Activated naive CD4-positive, alpha-beta T cell treated with anti-CD3 and anti-CD28 coated beads, Interleukin-2, amount 10 ng/mL, durations not matched to agents 7 days and 5 days (primary cell): ENCODE measurements at places on chromosomes 7 and 10.

DNA sequence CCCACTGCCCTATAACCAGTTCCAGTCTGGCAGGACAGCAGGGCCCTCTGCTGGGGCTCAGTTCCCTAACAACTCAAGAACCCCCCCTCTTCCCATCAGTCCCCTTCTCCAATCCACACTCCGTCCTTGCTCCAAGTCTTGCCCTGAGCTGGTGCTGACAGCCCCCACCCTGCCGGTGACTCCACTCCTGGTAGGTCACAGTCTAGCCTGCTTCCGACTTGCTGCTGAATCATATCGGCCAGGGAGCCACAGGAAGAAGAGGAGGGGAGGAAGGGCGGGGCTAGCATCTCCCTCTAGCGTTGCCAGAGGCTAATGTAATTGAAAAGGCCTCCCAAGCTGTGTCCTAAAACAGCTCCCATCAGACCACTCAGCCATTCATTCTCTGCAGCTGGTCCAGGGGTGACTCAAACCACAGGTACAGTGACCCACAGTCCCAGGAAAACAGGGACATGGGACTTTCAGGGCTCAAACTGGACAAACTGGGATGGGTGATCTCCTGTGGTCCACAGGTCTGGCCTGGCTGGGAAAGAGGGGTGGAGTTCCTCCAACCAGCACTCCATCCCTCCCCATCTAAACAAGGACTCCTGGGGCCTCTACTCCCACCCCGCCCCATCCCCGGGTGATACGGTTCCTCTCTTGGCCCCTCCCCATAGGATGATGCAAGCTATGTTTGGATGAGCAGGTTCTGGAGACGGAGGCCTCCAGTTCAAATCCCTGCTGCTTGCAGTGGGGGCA is 158.8 kb downstream of the SH3PXD2A start:
- DNase-seq, result peak; percentile 86

- DNase-seq, result peak; percentile 12
These were observed 308.4 kb downstream of the RPS24 start for GRCh38 chr10:78341953-78342614.

DNA sequence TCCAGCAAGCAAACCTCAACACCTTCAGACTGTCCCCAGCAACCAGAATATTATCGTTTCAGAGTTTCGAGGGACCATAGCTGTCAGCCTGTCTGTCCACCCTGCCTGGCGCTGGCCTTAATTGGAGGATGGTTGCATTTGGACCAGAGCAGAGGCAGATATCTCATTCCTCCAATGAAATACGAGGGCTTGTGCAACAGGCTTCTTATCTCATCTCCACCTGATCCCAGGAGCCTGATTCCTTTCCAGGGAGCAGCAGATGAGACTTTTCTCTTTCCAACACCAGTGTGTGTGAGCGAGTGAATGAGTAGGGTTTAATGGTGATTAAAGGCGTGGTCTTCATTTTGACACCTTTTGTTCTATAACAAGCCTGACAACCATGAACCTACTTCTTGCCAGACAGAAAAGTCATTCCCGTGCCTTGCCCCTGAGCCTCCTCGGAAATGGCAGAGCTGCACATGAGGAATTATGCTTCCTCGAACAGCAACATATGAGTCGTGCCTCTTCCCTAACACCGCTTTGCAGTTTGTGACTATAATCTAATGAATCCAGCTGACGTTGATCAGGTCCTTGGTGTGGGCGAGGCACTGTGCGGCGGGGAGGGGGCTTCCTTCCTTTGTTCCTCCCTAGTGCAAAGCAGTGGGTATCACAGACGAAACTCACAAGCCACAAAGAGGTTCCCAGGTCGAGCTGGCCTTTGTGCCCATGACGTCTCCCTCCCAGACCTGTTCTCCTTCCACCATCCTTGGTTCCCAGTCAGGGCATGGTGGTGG is 147.4 kb downstream of the CUX1 start:
- no peak for DNase-seq

- DNase-seq, result no peak
These were observed 65.7 kb downstream of the VSTM4 start for GRCh38 chr10:49049660-49050059.

DNA sequence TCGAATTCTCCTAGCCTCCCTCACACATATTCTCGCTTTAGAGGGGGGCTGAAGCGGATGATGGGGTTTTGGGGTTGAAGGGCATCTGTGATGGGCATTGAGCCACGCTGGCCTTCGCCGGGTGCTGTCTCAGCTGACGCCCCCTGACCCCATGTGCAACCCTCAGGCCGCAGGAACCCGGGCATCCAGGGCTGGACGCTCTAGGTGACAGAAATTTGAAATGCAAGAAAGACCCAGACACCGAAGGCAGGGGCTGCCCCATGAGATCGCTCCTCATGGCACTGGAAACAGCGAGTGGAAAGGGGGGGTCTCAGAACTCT is 664 bp upstream of the C10orf88 start:
- no peak for DNase-seq

DNA sequence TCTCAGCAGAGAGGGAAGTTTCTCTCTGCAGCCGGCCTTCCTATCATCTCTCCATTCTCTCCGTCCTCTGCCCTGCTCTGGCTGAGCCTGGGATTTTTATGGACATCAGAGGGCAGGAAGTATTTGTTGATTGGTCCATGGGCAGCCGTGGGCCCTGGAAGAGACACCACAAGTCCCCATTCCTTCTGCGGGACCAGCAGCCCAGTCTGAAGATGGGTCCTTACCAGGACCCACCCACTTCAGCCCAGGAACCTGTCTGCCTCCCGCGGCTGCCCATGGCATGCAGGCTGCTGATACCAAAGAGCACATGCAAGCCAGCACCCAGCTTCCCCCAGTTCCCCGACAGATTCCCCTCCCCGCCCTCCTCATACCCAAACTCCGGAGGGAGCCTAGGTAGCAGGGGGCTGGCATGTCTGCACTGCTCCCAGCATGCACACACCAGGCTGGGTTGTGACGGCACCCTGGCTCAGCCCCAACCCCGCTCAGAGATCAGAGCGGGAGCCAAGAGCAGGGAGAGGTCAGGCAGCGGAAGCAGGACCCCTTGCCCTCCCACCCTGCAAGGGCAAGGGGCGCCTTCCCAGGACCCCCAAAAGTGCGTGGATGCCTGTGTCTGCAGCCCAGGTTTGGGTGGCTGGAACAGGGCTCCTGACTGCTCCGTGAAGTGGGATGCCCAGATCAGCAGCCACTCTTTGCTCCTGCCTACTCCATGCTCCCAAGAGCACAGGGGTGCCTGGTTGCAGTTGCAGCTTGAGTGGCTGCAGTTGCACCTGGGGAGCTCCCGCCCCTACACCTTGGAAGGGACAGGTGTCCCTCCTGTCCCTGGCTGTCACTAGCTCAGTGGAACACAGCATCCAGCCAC is 538.6 kb upstream of the POT1 start:
- DNase-seq, result no peak

GRCh38 chr7:92797693-92798092 is 38.7 kb downstream of the CDK6 start:
- peak; percentile 20 for DNase-seq
